ENCODE measurements at places on chromosomes 7 and 10.

DNA sequence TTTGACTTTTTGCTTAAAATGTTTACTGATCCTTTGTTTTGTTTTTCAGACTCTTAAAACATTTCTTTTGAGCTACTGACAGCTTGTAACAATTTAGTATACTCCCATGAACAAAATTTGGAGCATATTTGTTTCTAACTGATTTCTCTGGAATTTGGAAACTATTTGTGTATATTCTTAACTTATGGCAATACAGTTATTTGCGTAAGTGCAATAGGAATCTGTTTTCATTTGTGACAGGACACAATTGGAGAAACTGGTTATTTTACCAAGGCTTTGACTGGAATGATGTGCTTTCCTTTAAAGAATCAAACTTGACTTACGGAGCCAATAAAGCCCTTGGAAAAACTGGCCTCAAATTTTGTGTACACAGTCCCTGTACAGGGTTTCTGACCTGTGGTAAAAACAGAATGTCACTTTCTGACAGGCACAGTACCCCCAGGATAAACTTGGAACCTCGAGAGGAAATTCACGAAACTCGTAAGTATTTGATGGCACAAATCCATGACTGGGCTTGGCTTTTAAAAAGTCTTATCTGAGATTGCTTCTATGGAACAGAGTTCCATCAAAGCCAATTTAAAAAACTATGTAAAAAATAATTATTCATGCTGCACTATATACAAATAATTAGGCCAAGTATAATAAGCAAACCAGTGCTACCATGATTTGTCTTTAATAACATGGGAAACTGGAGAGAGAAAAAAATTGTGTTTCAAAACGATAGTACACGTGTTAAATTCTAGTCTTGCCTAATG lies 70.4 kb downstream of the ST8SIA6 start:
- DNase-seq = no peak

- DNase-seq = no peak
Measured at GRCh38 chr7:88243345-88243909, 23.6 kb upstream of the SRI start.

DNA sequence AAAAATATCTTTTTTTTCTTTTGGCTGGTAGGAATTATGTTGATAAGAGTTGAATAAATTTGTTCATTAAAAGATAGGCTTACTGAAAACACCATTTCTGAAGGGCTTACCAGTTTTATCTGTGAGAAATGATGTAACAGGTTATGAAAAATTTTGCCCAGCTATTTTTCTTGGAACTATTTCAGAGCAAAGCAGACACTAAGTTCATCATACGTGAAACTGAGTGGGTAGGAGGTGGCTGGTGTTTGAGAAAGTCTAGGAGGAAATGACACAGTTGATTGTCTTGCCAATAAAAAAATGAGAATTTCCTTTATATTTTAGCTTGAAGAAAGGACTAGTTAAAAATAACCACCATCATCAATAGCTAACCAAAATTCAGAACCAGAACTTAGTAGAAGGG lies 6.2 kb upstream of the MRC1 start:
- DNase-seq = no peak

DNA sequence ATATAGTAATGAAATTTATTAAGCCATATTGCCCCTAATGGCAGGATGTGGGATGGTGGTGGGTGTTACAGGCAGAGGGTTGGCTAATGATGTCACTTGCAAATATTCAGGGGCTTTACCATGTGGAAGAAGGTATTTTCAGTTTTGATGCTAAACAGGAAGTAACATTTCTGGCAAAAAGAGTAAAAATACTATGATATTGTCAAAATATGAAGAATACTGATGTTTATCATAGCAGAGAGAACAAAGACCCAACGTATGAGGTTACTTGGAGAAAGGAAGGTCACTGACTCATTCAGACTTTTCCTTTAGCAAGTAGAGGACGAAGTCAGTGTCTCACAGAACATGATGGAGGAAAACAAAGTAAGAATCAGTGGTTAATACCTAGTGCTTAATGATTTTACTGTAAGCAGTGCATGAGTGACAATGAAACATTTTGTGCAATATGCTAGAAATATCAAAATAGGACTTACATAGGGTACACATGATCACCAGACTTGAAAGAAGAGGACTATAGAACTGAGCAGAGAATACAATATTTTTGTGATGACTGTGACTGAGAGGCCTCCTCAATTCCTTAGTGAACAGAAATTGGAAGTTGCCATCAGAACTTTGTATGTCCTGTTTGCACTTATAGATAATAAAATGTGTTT lies 89.7 kb upstream of the STEAP4 start:
- DNase-seq = no peak

DNA sequence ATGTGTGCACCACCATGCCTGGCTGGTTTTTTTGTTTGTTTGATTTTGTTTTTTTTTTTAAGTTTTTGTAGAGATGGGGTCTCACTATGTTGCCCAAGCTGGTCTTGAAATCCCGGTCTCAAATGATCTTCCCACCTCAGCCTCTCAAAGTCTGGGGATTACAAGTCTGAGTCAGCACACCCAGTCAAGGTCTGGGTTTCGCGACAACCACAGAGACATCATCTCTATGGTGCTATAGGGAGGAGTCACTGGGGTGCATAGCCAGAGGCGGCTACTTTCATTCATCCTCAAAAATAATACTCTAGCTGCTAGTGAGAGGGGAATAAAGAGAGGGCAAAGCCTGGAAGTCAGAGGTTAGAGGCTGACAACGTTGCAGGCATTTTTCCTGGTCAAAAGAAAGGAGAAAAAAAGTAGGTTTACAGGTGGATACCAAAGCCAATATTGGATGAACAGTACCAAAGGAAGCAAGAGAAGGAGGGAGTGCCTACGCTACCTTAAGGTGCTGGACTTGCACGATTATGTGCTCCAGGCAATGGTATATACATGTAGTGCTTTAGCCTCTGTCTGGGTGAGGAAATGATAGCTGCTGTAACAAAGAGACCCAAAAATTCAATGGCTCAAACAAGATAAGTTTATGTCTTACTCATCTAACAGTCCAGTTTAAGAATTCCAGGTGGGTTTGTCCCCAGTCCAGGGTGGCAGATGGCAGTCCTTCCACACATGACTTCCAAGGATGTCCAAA lies 178.3 kb downstream of the SKIDA1 start:
- DNase-seq = no peak

DNA sequence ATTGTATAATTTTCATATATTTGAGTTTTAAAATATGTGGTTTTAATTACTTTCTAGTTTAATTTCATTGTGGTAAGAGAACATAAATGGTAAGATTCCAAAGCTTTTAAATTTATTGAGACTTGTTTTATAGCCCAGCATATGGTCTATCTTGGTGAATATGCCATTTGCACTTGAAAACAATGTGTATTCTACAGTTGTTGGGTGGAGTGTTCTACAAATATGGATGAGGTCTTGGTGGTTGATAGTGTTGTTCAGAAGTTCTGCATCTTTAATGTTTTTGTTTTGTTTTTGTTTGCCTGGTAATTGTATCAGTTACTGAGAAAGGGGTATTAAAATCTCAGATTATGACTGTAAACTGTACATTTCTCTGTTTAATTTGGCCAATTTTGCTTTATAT lies 37.6 kb upstream of the TSPAN13 start:
- DNase-seq = no peak

DNA sequence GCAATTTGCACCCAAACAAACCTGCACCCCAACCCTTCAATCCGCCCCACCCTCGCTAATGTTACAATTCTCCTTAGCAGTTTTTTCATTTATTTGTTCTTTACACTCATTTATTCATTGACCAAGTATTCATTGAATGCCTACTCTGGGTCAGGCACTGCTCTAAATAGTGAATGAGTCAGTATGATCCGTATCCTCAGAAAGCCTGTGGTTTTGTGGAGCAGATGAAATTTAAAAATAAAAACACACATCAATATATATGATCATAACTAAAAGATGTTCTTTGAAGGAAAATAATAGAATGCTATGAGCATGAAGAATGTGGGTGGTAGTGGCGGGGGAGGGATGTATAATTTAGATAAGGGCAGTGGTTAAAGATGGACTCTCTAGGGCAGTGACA lies 13.3 kb downstream of the IFIT5 start:
- DNase-seq = no peak

DNA sequence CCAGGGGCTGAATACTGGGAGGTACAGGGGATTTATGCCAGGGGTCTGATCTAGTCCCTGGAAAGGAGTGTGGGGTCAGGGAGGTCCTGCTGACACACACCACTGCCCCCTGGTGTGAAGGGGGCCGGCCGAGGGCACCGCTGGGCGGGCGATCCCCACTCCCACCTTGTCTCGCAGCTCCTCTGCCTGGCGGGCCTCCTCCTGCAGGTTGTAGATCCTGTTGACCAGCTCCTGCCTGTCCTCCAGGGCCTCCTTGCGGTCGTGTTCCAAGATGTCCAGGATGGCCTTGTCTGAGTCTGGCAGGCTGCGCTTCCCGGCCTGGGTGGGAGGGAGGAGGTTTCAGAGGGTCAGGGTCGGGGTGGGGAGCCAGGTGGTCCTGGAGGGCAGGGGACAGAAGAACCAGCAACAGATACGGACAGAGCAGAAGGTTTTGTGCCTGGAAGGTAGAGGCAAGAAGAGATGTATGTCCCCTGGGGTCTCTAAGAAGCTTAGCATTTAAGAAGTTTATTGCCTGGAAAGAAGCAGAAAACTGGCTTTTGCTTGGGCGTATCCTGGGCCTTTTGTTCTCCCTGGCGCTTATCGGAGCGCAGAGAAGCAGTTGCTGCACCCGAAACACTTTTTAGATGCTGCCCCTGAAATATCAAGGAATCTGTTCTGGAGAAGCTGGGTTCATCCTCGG lies 94.5 kb upstream of the GNA12 start:
- DNase-seq = no peak

GRCh38 chr7:154380771-154381170 lies 328.6 kb downstream of the DPP6 start:
- DNase-seq = no peak

GRCh38 chr7:123687161-123687560 lies 31.5 kb downstream of the LMOD2 start:
- no peak for DNase-seq

GRCh38 chr7:1241603-1242255 lies 9.1 kb downstream of the UNCX start:
- DNase-seq = no peak
